ENCODE measurements at places on chromosomes 5 and 9.

DNA sequence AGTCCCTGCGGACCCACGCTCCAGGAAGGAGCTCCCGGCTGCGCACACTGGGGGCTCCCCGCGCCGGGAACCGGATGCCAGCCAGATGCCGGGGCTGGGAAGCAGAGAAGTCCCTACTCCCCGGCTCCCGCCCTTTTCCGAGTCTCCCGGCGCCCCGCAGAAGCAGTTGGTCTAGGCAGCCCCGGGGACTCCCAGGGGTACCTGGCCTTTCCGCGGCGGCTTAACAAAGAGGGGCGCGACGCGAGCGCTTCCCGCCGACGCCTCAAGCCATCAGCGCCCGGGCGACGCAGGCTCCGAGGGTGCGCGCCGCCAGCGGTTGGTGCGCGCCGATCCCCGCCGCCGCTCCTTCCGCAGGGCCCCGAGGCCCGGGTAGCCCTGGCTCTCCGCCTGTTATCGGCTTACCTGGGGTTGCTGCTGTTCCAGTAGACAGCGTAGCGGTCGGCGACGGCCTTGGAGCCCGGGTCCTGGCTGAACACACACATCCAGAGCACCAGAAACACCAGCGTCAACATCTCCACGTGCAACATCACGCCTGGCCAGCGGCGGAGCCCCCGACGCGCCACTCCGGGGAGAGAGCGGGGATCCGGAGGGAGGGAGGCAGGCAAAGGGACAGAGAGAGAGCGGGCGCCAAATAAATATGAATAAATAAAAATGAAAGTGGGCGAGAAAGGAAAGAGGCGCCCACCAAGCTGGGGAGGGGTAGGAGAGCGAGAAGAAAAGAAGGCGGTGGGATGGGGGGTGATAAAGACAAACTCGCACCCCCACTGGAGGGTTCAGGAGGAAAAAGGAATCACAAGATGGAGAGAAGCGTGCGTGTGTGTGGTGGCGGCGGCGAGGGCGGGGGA lies 428 bp downstream of the EFNA5 start:
- no peak for DNase-seq

DNA sequence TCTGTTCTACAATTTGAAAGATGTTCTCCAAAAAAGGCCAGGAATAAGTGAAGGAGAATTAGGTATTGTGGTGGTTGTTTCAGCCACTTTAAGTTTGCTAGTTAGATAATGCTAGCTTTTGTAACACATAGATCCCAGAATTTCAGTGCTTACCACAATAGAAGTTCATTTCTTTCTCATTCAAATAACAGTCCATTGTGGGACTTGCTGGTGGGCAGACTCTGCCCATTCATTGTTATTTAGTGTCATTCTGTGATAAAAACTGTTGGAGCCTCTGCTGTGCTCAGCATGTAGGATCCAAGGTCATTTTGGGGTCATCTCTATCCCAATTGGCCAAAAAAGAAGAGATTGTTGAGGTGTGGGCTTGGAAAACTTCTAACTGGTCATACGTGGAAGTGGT lies 106.8 kb downstream of the CCDC192 start:
- DNase-seq: no peak

DNA sequence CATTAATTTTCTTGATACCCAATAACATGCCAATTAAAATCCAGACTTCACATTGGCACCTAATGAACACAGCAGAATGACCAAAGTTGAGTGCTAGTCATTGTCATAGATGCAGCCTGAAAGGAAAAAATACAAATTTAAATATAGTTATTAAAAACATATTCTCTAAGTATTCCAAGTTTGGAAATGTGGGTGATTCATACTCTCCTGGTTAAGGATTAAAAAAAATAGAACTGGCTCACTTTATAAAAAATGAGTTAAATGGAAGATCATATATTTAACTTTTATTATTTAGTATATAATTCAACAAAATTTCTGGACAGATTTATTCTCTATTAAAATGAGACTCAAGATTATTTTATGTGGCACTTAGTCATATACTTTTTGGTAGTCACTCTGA lies 33.2 kb upstream of the RICTOR start:
- DNase-seq: no peak

GRCh38 chr5:170479484-170479883 lies 24.3 kb upstream of the KCNIP1 start:
- DNase-seq: no peak

DNA sequence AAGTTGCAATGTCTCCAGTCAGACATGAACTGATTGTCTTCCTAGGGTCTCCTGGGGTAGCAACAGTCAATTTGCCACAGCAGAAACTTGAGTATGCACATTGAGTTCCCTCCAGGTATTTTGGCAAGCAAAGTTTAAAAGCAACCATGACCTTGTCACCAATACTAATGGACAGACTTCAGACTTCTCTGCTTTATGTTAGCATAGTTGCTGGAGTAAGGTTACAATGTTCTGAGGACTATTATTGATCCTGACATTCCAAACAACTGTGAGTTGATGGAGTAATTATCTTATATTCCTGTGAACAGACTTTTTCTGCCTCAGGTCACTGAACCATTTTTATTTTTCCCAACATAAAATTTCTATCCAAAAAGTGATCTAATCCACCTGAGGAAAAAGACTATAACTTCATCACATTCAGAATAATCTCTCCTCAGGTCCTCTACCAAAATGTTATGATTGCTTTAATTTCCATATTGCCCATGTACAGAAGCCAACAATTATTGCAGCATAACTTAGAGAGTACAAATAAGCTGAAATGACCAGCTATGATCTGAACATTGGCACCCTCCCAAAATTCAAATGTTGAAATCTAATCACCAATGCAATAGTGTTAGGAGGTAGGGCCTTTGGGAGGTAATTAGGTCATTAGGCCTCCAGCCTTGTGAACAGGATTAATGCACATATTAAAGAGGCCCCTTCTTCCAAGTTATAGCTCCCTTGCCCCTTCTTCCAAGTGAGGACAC lies 228.3 kb downstream of the PDE4D start:
- no peak for DNase-seq

GRCh38 chr5:3852161-3852916 lies 256.7 kb downstream of the IRX1 start:
- DNase-seq: no peak

GRCh38 chr5:11152368-11152767 lies 391.3 kb upstream of the DAP start:
- no peak for DNase-seq

GRCh38 chr9:31799953-31800609 lies 584.4 kb upstream of the ACO1 start:
- peak; percentile 15 for DNase-seq

Measured in fibroblast of skin of left biceps (primary cell).